ENCODE measurements at places on chromosomes 7 and 10.

DNA sequence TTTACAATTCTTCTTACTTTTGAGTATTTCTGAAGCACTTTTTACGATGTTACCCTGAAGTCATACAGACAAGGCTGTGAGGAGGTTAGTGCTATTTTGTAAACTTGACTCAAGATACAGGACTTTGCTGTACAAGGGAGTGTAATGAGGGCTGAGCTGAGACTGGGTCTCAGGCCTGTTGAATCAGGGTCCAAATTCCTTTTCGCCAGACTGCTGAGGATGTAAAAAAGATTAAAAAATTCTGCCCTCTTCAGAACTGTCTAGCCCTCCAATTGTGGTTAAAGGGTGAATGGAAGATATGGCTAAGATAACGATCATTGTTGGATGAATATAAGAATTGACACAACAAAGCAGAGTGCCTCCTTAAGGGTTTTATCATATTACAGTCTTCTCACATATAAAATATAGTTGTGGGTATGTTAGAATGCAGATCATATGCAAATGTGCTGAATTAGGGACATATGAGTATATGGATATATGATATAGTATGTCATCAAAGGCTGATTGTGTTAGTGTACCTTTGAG, 165.4 kb downstream of the SUGCT start:
- DNase-seq, result no peak

DNA sequence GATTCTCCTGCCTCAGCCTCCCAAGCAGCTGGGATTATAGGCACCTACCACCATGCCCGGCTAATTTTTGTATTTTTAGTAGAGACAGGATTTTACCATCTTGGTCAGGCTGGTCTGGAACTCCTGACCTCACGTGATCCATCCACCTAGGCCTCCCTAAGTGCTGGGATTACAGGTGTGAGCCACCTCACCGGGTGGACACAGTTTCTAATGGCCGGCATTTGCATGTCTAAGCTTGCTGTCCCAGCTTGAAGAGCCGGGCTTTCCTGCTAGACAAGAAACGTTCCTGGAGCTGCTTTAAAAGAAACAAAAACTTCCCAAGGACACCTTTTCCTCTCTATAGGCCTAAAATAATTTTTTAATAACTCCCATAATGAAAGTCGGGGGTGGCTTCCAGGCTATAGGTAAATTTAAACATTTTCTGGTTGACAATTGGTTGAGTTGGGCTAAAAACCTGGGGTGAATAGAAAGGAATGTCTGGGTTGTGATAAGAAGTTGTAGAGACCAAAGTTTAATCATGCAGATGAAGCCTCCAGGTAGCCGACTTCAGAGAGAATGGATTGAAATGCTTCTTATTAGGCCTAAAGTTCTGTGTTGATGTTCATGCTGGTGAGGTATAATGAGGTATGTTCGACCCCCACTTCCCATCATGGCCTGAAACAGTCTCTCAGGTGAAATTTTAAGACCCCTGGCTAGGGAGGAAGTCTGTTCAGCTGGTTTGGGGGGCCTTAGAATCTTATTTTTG, 8.8 kb downstream of the ACADSB start:
- DNase-seq, result no peak

DNA sequence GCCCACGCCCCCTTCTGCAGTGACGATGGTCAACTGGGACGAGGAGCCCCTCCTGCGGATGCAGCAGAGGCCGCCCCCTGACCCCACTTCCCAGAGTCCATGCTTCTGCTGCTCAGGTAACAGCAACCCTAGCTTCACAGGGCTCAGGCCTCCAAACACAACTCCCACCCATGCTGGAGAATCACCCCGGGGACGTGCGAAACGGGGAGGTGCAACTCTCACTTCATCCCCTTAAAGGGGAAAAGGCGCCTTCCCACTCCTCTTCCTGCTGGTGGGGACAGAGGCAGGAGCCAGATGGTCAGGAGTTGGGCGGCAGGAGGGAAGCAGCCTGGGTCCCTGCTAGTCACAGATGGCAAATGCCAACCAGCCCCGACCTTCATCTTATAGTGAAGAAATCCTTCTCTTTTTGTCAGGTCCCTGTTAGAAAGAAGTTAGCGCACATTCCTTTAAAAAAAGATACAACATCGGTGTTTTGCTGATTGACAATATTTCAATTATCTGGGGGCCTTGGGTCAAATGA, 155.4 kb downstream of the DIP2C start:
- DNase-seq, result no peak

DNA sequence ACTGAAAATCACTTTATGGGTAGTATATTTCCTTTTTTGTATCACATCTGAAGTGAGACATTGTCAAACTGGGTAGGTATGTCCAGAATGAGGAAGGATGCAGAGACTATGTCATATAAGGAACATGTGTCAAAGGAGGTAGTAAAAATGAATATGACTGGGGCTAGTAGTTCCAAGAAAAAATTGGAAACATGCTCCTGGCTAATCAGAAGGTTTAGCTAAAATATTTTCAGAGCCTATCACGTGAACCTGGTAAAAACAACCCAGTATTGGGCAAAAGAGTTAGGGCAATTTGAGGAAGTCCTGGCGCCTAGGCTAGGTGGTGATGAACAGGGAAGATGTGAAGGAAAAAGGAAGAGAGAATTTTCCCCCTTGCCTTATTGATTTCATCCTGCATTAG, 26.4 kb downstream of the ENTPD1 start:
- no peak for DNase-seq

- DNase-seq, result no peak
Observed at GRCh38 chr10:89745903-89746302, 44.5 kb downstream of the KIF20B start.

DNA sequence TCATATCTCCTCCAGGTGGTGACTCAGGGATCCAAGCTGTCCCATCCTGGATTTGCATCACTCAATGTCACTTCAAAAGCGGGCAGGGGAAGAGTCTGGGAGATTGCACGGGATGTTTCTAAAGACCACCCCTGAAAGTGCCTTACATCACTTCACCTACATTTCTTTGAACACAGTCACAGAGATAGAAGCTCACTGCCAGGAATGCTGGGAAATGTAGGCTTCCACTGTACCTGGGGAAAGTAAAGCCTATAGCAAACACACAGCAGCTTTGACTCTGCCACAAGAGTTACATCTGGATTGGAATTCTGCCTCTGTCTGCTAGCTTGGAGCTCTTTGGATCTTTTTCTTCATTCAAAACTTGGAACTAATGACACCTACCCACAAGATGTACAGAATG, 300.9 kb downstream of the WDR11 start:
- DNase-seq, result no peak

GRCh38 chr7:135231686-135232085, 2.0 kb upstream of the STRA8 start:
- no peak for DNase-seq

DNA sequence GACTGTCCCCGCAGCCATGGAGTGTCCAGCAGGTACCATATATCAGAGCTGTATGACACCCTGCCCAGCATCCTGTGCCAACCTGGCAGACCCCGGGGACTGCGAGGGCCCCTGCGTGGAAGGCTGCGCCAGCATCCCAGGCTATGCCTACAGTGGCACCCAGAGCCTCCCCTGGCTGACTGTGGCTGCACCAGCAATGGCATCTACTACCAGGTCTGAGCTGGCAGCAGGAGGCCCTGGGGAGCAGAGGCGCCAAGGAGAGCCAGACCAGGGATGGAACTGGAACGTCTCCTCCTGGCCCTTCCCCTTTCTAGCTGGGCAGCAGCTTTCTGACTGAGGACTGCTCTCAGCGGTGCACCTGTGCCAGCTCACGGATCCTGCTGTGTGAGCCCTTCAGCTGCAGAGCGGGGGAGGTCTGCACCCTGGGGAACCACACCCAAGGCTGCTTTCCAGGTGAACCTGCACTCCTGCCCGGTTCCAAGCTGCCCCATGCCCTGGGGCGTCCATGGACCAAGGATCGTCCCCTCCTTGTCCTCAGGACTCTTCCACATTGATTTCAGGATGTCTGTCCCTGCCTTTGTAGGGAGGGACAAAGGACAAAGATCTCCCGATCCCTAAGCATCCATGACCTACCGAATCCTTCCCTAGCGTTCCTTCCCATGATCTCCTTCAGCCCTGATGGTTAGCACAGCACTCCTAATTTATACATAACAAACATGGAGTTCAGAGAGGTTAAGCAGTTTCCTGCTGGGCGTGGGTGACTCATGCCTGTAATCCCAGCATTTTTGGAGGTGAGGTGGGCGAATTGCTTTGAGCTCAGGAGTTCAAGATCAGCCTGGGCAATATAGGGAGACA, 33.3 kb downstream of the EPHB4 start:
- DNase-seq, result no peak

- no peak for DNase-seq
Observed at GRCh38 chr10:13815756-13816155, 229.0 kb downstream of the PRPF18 start.

DNA sequence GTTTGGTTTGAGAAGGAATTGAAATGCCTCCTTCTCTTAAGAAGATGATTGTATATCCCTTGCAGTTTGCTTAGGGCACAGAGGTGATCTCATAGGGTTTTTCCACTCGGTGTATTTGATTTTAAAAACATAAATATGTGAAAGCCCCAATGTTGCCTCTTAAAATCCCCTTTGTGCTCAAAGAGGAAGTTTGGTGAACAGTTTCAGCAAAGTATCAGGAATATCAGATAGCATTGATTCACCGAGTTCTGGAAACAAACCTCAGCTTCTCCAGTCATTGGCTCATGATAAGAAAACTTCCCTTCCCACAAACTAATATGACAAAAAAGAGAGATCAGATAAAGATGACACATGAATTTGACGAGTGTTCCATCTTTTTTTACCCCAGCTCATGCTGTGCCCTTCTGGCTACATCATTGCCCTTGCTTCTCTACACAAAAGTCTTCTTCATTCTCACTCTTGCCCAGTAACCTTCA, 20.1 kb upstream of the SMNDC1 start:
- no peak for DNase-seq

- no peak for DNase-seq
Observed at GRCh38 chr10:60456053-60456452, 66.4 kb upstream of the ANK3 start.

GRCh38 chr7:20095436-20095835, 121.7 kb downstream of the MACC1 start:
- DNase-seq, result no peak

DNA sequence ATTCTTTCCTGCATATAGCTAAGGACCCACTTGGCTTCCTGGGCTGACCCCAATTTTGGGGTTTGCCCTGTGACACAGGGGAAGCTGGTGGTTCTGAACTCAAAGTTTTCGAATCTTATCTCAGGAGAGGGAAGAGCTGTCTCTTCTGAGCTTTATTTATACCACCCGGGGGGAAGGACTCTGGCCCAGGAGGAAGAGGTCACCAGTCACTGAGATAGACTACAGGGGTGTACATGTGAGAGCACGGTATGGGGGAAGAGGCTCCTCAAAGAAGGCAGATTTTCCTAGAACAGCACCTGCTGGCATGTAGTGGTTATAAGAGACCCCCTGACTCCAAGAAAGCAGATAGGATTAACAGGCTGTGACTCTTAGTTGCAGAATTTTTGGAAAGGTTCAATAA, 101.8 kb upstream of the ELMO1 start:
- DNase-seq, result no peak

DNA sequence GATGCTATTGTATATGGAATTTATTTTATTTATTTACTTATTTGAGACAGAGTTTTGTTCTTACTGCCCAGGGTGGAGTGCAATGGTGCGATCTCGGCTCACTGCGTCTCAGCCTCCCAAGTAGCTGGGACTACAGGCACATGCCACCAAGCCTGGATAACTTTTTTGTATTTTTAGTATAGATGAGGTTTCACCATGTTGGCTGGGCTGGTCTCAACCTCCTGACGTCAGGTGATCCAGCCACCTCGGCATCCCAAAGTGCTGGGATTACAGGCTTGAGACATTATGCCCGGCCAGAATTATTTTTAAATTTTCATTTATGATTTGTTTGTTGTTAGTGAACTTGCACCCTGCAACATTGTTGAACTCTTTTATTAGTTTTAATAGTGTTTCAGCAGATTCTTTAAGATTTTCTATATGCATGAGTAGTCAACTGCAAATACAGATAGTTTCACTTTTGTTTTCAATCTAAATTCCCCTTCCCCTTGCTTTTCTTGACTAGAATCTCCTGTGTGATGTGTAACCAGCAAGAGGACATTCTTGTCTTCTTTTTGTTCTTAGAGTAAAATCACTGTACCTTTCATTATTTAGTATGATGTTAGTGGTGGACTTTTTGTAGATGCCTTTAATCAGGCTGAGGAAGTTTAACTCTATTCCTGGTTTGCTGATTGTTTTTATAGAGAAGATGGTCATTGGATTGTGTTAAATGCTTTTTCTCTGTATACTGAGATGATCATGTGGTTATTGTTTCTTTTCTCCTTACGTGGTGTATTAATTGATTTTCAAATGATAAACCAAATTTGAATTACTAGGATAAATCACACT, 27.8 kb downstream of the ZNF33A start:
- DNase-seq, result no peak

DNA sequence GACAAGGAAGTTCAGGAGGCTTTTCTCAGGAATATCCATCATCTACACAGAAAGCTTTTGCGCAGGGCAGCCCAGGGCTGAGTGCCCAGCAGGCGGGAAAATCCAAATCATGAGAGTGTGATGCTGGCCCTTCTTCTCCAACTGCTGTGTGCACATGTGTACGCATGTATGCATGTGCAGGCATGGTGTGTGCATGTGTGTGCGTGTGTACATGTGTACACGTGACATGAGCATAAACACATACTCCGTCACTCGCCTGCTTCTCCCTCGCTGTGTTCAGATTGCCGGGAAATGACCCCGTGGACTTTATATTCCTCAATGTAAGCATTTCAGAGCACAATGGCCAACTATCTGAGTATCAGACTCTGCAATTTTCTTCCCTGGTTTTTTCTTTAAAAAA, 85.1 kb downstream of the PRPF18 start:
- DNase-seq, result no peak

DNA sequence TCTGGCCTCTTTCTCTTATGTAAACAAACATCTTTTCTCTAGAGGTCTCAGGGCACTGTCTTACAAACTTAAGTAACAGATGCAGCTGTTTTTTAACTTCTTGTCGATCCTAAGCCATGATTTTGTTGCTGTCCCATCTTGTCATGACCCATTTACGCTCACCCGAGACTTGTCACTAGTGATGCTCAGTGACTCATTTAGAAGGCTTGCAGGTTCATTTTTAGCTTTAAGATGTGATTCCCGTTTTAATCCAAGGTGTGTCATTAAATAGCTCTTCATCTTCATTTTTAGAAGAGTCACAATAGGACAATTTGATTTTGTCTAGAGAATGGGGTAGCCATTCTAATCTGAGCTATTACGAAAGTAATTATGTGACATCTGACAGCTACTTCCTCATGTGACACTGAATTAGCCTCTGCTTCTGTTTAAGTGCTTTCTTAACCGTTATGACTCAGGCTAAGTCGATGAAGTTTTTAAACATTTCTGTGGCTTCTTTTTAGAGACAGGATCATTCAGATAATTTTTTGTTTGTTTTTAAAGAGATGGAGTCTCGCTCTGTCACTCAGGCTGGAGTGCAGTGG, 42.7 kb downstream of the SPDYE5 start:
- no peak for DNase-seq

- no peak for DNase-seq
Observed at GRCh38 chr10:972763-973162, 15.5 kb upstream of the GTPBP4 start.

- no peak for DNase-seq
Observed at GRCh38 chr7:84177758-84178412, 16.7 kb downstream of the SEMA3A start.

GRCh38 chr7:97009753-97010732, 4.7 kb downstream of the DLX6 start:
- no peak for DNase-seq

GRCh38 chr10:6396652-6397051, 183.4 kb downstream of the PRKCQ start:
- DNase-seq, result no peak
